ENCODE measurements at places on chromosomes 12 and 14.
A peak's percentile ranks its signal among the peaks of the same experiment; 100 is the strongest.

DNA sequence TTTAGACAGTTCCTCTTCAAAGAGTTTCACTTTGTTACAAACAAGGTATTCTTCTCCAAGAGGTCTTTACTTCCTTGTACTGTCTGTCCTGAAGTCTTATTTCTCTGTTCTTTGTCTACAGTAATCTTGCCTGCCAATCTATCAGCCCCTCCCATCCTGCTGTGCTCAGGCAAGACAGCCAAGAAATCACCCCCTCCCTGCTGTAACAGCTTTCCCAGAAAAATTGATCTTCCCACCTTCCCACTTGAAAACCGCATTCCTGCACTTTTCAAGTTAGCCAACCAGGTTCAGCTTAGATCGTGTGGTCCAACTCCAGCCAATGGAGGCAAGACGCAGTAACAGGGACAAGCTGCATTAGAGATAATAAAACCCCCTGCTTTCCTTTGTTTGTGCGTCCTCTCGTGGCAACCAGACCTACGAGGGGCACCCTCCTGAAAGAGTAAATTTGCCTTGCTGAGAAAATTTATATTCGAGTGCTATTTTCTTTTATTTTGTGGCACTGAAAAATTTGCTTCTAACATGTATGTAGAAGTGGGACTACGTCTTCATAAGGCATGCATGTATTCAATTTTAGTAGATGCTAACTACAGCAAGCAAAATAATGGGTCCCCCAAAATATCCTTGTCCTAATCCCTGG is 46.5 kb upstream of the ESR2 start:
- DNase-seq, result no peak

- DNase-seq, result no peak
Observed at GRCh38 chr12:20757-21156, 45.8 kb upstream of the IQSEC3 start.

DNA sequence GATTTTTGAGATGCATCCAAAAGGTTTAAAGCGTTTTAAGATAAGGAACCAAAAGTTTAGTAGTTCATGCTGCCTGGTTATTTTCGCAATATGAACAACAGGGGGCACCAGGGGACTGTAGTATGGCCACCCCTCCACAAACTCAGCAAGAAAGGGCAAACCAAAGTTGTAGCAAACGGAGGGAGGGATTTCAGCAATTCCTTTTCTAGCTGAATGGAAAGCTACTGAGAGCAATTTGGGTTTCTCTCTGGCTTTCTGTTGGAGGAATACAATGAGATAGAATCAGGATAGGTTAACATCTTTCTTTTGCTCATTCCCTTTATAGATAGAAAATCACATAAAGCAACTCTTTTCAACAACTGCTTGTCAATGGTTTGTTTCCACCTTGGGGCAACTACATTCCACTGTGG is 62.5 kb downstream of the DRAM1 start:
- DNase-seq, result peak; percentile 66

DNA sequence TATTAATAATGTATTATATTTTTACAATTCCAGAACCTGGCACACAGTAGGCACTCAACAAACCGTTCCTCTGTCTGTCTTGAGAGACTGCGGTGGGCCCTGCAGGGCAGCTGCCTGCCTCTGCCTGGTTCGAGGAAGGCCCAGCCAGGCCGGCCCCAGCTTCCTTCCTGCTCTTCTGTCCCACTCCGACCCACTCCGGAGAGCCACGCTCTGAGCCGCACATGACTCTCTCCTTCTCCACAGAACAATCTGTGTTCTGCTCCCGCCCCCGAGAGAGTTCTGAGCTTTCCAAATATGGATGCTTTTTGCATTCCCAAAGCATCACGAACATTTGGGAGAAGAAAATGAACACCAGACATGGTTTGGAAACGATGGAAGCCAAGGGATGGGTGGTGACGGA is 57.3 kb downstream of the TTC7B start:
- DNase-seq, result no peak

- peak; percentile 88 for DNase-seq
Observed at GRCh38 chr14:100871234-100872186, 32.0 kb downstream of the RTL1 start.

Data from HT1080 (cell line).